ENCODE measurements at places on chromosomes 11 and 22.

DNA sequence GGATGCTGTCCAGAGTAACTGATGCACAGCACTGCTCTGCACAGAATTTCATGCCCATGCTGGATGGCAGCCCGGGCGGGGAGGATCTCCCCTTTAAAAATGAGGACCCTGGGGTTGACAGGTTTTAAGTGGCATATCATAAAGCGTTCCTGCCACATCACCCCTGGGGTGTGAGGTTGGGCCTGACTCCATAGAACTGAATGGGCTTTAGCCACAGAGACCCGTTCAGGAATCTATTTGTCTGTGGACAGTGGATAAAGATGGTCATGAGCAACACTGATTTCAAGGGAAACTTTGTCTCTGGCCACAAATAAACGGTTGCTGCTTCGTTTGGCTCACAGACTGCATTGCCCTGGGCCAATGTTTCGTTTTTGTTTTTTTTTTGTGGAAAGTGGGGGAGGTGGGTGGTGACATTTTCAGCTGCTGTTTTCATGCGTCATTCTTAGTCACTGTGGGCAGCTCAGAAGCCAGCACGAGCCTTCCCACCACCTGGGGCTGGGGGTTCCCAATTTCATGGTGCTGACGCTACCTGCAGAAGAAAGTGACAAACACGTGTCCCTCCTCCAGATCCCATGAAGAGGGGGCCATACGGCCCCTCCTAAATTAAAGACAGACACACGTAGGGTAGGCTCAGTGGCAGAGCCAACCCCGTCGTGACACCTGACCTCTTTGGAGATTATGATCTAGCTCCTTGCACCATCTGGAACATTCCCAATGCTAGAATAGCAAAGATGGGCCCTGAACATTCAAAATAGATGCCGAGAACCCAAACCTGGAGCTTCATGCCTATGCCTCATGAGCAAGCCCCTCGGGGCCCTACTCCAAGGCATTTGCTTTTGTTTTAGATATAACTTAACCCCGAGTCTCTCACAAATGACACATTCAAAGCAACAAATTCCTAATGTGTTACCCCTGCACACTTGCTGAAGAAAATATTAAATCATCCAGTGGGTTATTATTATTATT lies 54.8 kb upstream of the PHF21B start:
- DNase-seq: peak; percentile 5

DNA sequence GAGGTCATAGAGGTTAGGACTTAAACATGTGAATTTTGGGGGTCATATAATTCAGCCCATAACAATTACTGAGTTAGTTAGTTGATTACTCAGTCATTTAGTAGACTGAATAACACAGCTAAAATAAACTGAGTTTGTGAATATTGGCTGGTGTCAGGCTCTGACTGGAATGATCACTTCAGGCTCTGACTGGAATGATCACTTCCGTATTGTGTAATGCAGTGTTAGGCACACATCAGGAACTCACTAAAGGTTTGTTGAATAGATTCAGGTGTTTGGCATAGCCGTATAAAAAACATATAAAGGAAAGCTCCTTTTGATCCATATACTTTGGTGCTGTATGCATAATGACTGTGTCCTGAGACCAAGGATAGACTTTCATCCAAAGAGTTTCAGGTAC lies 610.5 kb downstream of the INSC start:
- DNase-seq: no peak

GRCh38 chr11:17748044-17748443 lies 13.5 kb downstream of the KCNC1 start:
- DNase-seq: no peak

GRCh38 chr11:19592842-19593241 lies 119.8 kb upstream of the NAV2 start:
- no peak for DNase-seq

DNA sequence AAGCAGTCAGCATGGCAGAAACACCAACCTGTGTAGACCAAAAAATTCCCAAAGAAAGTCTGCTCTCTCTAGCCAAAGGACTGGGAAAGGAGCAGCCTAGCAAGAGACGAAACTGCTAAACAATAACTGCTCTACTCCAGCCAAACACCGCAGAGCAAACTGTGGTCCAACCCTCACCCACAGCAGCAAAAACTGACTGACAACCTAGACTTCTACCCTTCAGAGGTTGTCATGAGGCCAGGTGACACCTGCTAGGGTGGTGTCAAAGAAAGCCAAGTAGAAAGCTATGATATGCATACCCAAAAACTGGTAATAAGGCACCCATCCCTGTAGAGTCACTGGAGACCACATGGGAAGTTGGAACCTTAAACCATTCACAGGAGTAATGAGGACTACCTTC lies 11.8 kb downstream of the GAB2 start:
- DNase-seq: no peak

- DNase-seq: no peak
Measured at GRCh38 chr22:45351956-45352355, 42.2 kb downstream of the FAM118A start.

DNA sequence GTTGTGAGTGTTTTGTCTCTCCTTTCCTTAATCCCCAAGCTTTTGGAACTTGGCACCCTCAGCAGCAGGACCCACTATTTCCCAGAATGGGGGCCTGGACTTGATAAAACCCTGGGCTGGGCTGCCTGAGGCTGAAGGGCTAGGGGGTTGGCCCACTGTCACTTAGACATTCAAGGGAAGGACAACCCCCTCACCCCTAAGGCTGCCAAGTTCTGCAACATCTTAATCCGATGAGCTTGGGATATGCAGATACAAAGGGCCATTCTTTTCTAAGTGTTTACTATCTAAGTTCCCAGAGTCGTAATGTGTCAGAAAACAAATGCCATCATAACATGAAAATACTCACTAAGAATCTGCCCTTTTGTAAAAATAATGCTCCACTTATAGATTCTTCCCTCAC lies 42.9 kb downstream of the IRAG1 start:
- DNase-seq: no peak

DNA sequence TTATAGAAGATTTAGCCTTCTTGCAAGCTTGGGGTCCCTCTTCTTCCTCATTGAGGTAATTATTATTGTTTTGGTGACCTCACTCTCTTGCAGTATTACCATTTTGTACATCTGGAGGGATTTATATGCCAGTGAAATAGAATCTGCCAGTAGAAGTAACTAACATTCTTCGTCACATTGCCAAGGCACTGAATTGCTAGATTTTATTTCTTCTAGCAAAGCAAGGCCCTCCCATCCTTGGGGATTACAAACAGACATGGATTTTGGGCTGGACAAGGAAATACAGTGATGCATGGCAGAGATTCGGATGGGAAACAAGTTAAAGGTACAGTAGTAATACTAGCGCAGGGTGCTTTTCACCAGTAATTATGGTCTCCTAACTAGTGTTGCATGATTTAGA lies 7.8 kb downstream of the ADAMTS15 start:
- DNase-seq: no peak

DNA sequence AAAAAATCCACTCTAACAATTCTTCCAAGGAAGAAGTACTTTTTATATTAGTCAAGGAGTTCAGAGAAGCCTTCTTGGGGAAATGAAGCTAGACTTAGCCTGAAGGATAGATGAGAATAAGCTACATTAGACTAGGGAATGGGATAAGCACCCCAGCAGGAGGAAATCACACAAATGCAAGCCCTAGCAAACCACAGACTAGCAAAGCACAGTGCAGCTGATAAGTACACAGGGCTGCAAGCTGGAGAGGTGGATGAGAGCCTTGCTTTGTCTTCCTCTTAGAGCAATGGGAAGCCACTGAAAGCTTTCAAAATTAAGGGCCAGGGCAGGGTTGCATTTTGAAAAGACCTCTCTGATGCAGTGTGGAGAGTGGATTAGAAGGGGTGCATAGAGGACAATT lies 946.2 kb downstream of the LRRC4C start:
- no peak for DNase-seq

DNA sequence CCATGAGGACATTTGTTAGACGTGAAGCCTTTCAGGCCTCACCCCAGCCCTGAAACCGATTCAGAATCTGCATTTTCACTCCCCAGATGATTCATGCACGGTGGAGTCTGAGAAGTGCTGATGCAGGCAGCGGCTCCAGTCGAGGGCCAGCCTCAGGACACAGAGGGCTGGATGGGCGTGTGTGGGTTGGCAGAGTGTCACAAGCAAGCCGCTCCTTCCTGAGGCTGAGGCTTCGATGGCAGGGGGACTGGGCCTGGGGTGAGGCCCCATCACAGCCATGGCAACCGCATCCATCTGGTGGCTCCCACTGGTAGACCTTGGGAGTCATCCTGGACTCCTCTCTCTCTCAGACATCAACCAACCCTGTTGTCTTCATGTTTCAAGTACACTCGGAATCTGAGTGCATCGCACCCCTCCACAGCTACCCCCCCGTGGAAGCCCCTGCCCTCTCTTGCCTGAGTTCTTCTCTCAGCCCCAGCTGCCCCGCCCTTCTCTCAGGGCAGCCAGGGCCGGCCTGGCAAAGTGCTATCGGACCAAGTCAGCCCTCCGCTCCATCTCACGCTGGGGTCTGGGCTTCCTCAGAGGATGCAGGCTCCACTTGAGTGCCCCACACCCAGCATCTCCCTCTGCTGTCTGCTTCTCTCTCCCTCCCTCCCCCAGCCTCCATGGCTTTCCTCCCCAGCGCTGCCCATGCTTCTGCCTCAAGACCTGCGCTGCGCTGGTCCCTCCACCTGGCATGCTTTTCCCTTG lies 10.6 kb downstream of the KCNC1 start:
- no peak for DNase-seq

GRCh38 chr11:95045812-95046211 lies 3.4 kb upstream of the KDM4F start:
- no peak for DNase-seq

GRCh38 chr11:66607126-66607834 lies 9.2 kb upstream of the RBM14 start:
- DNase-seq: peak; percentile 88

DNA sequence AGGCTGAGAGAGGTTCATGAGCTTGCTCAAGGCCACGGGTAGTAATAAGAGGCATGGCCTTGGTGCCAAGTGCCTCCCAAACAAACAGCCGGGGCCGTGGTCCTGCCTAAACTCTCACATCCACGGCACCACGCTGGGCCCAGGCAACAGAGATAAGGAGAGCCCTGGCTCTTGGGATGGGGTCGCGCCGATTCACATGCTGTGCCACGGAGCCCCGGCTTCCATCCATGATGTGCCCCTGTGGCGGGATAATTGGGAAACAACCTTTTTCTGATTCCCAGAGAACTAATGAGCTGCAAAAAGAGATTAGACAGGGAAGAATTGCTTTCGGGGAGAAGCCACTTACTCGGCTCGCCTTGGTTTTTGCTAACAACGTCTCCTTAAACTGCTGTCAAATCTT lies 22.0 kb downstream of the TP53AIP1 start:
- DNase-seq: no peak

- no peak for DNase-seq
Measured at GRCh38 chr11:110801328-110801727, 89.1 kb upstream of the ARHGAP20 start.

- DNase-seq: no peak
Measured at GRCh38 chr11:111177037-111177871, 68.3 kb upstream of the POU2AF2 start.

GRCh38 chr22:22463855-22464540 lies 44.5 kb downstream of the ZNF280B start:
- DNase-seq: peak; percentile 59

DNA sequence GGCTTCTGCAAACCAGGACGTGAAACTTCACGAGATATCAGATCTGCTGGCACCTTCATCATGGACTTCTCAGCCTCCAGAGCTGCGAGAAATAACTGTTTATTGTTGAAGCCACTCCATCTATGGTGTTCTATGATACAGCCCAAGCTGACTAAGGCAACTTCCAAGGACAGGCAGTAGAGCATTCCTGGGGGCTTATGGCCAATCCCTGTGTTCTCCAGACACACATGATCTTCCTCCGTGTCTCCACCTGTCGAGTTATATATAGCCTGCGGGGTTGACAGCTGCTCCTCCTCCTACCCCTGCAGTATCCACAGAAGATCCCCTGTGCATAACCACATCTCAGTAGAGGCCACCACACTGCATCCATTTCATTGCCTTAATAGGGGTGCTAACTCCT lies 11.0 kb downstream of the TP53AIP1 start:
- DNase-seq: no peak

GRCh38 chr11:87083029-87083428 lies 45.3 kb downstream of the TMEM135 start:
- DNase-seq: no peak

DNA sequence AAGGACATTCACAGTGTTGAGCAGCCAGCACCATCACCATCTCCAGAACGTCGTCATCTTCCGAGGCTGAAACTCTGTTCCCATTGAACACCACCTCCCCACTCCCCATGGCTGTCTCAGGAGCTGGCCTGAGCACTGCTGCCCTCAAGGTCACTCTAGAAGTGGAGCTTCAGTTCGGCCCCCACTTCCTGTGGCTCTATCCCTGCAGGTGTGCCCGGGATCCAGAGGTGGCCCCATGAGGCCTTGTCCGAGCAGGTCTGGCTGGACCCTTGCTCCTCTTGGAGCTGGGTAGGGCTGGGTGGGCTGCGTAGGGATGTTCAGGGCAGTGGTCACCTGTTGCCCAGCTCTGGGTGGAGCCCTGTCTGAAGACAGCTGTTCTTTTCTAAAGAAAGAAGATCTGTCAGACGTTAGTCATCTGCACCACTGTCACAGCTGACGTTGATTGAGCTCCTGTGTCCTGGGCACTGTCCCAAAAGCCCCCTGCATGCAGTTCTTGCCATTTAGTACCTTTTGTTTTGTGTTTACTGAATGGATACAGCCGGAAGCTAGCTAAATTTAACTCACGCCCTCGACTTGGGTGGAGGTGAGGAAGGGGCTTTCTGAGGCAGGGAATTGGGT lies 75.5 kb upstream of the CLDN5 start:
- DNase-seq: no peak

DNA sequence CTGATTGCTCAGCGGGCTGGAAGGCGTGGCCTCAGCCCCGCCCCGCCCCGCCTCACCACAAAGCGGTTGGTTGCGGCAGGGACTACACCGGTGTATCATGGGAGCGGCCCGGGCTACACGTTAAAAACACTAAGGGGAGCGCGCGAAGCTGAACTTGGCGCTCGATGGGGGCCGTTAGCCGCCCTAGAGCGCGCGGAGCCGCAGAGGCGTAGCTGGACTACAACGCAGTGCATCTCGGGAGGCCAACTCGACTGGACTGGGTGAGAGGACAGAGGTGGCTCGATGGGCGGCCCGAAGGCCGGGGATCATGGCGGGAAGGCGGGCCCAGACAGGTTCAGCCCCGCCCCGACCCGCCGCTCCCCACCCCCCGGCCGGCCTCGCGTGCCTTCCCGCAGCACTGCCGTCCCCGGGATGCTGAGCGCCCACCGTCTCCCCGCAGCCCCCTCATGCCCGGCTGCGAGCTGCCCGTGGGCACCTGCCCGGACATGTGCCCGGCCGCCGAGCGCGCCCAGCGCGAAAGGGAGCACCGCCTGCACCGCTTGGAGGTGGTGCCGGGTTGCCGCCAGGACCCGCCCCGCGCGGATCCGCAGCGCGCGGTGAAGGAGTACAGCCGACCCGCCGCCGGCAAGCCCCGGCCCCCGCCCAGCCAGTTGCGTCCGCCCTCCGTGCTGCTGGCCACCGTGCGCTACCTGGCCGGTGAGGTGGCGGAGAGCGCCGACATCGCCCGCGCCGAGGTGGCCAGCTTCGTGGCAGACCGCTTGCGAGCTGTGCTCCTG lies at the start of gene SAC3D1:
Gene SAC3D1 (plus strand): TSS at position 364 of the 776 bp plus-strand sequence. CDS start 83 bp downstream, at position 447.
- peak; percentile 89 for DNase-seq

GRCh38 chr11:19849107-19849789 lies 136.6 kb downstream of the NAV2 start:
- no peak for DNase-seq

GRCh38 chr11:111063726-111064517 lies 181.6 kb upstream of the POU2AF2 start:
- peak; percentile 79 for DNase-seq

GRCh38 chr11:1340111-1340510 lies 30.7 kb upstream of the TOLLIP start:
- no peak for DNase-seq

All from amniotic epithelial cell (primary cell).